ENCODE measurements at places on chromosomes 5 and 9.

GRCh38 chr5:170105642-170106611 is at the start of gene FOXI1:
Gene FOXI1 (plus strand): TSS chr5:170105897. CDS start chr5:170105958, 61 bp downstream.
- no peak for DNase-seq

DNA sequence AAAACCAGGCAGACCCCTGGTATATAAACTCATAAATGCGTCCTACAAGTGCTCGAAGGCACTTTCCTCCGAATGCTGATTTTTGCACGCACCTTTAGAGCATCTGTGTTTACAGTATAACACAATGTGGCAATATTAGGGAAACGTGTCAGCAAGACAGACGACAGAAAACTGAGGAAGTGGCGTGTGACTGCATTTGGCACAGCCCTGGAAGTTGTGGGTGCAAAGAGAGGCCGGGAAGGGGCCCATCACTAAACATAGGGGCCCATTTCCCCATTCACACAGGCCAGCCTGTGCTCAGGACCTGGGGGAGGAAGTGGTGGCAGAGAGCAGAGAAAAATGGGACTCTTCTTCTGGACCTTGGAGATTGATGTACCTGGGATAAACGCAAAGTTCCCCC is 48.2 kb downstream of the RASGEF1C start:
- peak; percentile 32 for DNase-seq

DNA sequence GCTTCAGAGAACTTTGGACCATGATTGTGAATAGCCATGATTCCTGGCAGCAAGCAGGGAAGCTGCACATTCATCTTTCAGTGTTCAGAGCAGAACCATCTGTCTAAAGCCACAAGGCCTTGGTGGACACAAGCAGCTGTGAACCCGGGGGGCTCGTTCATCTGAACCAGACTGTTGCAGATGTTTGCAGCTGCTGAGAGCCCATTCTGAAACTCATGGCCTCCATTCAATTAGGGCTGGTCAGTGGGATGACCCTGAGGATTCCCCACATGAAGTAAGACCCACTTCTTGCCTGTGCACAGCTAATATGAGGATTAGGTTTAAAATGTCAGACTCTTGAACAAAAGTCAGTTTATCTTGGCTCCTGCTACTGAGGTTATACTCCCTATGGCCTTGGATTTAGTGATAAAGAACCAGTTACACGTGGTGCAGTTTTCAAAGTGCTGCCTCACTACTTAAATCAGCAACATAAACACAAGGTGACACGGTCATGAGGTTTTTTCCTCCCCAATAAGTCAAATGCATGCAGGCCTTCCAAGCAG is 109.8 kb upstream of the IFNK start:
- DNase-seq = no peak

GRCh38 chr5:158814521-158814920 is 285.2 kb downstream of the EBF1 start:
- no peak for DNase-seq
